ENCODE measurements at places on chromosomes 7 and 10. TPM values are rescaled to one million over a fixed set of nuclear protein-coding genes. Genes with fewer than 3 reads are reported as not detected.

GRCh38 chr7:95001815-95002561 lies 94.6 kb downstream of the PPP1R9A start:
- no peak for DNase-seq

DNA sequence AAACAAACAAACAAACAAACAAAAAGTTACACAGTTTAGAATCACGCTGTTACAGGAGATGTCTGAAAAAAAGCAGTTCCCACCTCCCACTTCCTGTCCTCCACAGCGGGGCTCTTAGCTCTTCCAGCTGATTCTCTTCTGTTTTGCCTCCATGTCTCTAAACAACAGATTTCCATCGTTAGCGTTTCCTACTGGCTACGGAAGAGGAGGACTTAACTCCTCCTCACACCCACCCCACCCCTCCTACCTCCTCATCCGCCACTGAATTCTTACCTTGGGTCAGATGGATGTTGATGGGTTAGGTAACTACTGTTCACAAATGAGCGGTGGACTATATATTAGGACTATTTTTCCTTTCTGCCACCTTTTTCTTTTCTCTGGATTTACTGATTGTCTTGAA lies 36.8 kb upstream of the NUB1 start:
- DNase-seq = no peak

GRCh38 chr10:69348816-69349541 lies 67.7 kb downstream of the TACR2 start:
- peak; percentile 94 for DNase-seq

DNA sequence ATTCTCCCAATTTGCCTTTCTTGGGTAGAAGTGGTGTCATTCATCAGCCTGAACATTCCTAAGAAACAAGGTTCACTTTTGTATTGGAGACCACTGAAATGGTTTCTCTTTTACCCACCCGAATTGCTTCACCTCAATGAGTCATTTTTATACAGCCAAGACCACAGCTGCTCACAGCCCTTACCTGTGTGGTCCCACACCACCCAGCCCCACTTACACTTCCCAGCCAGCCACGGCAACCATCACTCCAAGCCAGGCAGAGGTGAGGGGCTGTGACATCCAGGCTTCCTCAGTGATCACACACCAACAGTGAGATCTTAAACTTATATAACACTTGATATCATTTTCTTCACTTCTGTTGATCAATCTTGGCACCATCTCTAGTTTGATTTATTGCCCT lies 20.7 kb downstream of the OR13A1 start:
- no peak for DNase-seq

DNA sequence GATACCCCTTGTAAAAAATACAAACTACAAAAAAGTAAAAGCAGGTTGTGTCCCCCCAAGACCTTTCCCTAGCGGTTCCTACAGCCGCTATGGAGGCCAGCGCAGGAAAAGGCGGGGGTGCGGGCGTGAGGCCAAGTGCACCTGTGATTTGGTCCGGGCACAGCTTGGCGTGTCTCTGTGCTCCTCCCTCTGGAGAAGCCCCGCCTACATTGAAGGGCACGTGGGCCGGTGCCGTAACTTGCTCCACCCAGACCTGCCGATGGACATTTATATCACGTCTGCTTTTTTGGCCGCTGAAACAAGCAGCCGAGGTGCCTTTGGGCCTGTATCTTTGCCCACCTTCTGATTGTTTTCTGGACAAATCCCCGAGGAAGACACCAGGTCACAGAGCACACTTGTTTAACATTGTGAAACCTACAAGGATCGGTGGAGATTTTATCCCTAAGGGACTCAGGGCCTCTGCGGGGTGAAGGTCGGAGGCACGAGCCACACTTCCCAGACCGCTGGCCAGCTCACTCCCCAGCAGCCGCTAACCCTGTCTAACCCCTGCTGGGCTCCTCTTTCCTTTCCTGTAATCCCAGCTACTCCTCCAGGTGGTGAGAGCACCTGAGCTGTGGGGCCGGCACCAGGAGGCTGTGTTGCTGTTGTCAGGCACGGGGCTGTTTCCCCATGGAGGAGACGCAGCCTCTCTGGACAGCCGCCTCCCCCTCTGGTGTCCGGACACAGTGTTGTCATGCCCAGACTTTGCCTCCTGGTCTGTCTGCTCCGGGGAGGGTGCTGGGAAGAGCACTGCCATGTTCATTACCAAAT lies 18.8 kb upstream of the INPP5A start:
- DNase-seq = peak; percentile 53

- peak; percentile 56 for DNase-seq
These were observed 18.5 kb upstream of the CFAP46 start for GRCh38 chr10:132960631-132961419.

GRCh38 chr7:140416560-140416959 lies 12.7 kb downstream of the RAB19 start:
- DNase-seq = no peak

DNA sequence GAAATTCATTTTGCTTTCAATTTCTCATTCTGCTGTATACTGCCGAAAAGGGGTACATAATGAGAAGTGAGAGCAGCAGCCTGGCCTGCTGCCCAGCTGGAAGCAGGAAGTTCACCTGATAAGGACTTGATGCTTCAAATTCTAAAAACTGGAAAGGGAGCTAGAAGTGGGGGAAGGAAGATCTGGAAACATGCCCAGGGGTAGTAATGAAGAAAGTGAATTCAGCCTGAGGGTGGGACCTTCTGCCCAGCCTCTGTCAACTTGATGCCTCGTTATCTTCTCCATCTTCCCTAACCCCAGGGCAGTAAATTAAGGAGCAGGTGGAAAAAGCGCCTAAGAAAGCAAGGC lies 69.4 kb downstream of the ARMH3 start:
- DNase-seq = no peak

- no peak for DNase-seq
These were observed 52.5 kb downstream of the EBF3 start for GRCh38 chr10:129911451-129912165.

- peak; percentile 53 for DNase-seq
These were observed 170.8 kb downstream of the AUTS2 start for GRCh38 chr7:69768986-69769595.

DNA sequence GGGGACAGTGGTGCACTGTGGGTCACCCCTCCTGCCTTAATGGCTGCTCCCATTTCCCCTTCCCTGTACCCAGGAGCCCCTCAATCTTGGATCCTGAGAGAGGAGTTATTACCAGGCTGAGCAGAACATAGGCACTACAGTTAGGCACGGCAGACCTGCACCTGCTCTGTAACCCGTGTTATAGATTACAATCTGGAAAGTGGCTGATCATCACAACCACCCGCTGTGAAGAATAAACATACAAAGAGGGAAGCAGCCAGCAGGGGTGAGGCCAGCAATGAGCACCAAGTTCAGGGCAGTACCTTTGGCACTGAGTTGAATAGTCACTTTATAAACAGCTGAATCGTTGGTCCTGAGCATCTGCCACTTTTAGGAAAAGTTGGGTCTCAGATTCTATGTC lies 1.7 kb downstream of the CDHR1 start:
- DNase-seq = no peak

- peak; percentile 46 for DNase-seq
These were observed 1231.1 kb upstream of the CELF2 start for GRCh38 chr10:9786576-9786975.

GRCh38 chr7:122682815-122683550 lies 15.9 kb downstream of the RNF133 start:
- DNase-seq = no peak

DNA sequence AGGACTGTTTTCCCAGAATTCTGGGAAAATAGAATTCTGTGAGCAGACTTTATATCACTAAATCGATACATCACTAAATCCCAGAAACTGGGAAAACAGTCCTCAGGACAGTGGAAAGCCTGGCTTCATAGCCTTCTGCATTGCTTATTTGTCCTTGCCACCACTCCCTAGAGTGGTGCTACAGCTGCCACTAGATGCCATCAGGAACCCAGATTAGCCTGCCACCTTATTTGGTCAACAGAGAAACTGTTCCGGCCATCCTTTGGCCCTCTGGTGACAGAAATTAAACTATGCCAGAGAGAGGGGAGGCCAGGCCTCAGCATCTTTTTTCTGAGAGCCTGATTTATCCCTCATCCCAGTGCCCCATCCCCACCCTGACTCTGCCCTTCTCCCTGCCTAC lies 19.6 kb upstream of the NFKB2 start:
- DNase-seq = no peak

- DNase-seq = no peak
These were observed 50.4 kb downstream of the PYROXD2 start for GRCh38 chr10:98364432-98365102.

DNA sequence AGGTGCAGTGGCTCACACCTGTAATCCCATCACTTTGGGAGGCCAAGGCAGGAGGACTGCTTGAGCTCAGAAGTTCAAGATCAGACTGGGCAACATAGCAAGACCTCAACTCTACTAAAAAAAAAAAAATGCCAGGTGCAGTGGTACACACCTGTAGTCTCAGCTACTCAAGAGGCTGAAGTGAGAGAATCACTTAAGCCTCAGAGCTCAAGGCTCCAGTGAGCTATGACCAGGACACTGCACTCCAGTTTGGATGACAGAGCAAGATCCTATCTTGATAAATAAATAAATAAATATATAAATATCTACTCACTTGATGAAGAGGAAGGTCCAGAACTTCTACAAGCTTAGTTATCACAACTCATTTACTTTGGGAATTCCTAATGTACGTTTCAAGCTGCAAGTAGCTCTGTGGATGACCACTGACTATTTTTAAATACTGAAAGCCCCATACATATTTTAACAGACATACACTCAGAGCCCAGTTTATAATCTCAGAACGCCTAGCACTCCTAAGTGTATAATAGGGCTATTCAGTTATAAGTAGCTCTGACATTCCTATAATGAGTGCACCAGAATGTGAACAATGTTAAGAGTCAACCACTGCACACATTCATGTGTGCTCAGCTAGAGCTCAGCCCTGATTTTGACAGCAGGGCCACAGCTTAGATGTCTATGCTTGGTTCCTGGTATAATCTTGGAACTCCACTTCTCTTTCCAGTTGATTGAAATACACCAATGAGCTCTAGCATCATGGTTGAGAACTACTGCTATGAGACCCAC lies 119.1 kb downstream of the CUBN start:
- no peak for DNase-seq

DNA sequence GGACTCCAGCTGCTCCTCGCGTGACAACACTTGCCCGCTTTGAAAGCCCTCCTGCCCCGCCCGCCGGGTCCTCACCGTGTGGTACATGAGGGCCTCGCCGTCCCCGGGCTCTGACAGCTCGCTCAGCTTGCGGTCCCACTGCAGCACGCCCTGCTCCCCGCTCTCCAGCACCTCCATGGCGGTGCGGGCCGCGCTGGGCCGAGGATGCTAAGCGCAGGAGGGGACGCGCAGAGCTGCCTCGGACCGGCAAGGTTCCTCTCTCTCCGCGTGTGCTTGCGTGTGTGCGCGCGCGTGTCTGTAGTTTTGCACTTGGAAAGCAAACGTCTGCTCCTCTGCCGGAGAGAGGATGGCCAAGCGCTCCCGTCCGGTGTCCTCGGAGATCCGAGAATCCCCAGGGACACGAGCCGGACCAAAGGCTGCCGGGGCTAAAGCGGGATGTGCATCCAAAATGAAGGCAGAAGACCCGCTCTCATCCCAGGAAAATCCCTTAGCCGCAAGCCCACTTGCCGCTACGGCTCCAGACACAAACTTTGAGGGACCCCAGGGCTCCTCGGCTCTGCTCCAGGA lies at the start of gene CREB3L2:
TSS of gene CREB3L2 (minus strand) at position 558 of the 567 bp plus-strand sequence. CDS start at position 177, 381 bp downstream.
- peak; percentile 66 for DNase-seq

DNA sequence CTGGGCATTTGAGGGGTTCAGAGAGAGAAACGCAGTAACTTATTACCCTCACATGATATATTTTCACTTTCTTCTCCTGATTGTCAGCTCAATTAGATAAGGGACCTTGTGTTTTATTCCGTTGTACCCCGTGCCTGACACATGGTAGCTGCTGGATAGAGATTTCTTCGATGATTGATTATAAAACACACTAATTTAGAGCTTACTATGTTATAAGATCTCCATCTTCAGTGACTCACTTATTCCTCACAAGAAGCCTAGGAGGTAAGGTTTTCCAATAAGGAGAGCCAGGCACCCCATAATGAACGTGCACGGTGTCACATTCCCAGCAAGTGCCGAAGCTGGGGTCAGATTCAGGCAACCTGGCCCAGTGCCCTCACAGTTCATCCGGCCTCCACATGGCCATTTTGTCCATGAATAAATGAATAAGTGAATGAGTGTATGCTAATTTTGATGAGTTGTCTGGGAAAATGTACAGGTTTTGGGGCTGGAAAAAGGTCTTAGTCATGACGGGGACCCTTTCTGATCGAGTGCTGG lies 138.1 kb upstream of the CDCA7L start:
- DNase-seq = peak; percentile 75

DNA sequence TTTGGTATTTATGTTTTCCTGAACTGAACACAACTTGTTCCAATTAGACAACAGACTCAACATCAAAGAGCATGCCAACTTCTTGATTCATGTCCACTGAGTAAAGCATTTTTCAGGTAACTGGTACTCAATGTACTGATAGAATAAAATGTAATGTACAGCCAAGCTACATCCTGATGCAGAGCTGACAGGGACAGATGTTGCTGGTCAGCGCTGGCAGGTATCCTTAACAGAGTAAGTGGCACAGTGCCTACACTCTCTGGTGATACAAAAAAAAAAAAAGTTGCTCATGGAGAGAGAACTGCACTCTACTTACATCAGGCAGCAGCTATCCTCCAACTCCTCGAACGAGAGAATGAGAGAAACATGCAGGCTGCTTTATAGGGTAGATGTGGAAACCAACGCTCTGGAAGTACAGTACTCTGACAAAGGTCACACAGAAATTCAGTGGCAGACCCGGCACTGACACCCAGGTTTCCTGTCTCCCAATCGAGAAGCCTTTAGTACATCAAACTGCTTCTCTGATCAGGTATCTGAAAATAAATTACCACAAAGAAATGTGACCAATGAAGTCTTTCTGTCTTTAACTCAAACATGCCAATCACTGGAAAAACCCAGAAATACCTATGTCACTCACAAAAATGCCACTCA lies 4.6 kb downstream of the ITGB1 start:
- no peak for DNase-seq

The CCL24 gene
- total RNA-seq = not detected

The OPN1SW gene
- total RNA-seq = not detected

The SLC26A3 gene
- total RNA-seq = not detected

The NYAP1 gene
- total RNA-seq = under 0.01 TPM

The IQUB gene
- 0.88 TPM for total RNA-seq

The OR2F2 gene
- total RNA-seq = not detected

The AGR2 gene
- total RNA-seq = not detected

The TCAF2 gene
- total RNA-seq = 1.8 TPM

The TUBAL3 gene
- not detected for total RNA-seq

The ABCB1 gene
- not detected for total RNA-seq

The ZPBP gene
- total RNA-seq = not detected

The FLNC gene
- total RNA-seq = 93.7 TPM

The GPR26 gene
- not detected for total RNA-seq
